ENCODE measurements at places on chromosomes 5 and 9.

- DNase-seq: no peak
Observed at GRCh38 chr9:70229026-70229425, 29.8 kb upstream of the SMC5 start.

GRCh38 chr9:123561046-123561445 is 205.0 kb downstream of the CRB2 start:
- DNase-seq: no peak

DNA sequence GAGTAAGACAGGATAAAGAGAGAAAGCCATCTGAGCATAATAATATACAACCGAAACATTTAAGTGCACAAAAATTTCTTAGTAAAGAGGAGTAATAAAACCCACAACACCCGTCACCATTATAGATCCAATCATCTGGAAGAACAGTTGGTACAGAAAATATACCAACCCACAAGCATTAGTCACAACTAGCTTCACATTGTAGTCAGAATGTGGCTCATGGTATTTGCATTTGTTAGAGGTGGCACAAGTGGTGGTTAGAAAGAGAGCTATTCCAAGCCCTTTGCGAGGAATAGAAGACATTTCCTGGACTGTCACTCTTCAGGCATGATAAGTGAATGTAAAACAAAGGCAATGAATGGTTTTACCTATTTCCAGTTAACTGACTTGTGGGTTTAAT is 677.5 kb upstream of the ST8SIA4 start:
- no peak for DNase-seq

DNA sequence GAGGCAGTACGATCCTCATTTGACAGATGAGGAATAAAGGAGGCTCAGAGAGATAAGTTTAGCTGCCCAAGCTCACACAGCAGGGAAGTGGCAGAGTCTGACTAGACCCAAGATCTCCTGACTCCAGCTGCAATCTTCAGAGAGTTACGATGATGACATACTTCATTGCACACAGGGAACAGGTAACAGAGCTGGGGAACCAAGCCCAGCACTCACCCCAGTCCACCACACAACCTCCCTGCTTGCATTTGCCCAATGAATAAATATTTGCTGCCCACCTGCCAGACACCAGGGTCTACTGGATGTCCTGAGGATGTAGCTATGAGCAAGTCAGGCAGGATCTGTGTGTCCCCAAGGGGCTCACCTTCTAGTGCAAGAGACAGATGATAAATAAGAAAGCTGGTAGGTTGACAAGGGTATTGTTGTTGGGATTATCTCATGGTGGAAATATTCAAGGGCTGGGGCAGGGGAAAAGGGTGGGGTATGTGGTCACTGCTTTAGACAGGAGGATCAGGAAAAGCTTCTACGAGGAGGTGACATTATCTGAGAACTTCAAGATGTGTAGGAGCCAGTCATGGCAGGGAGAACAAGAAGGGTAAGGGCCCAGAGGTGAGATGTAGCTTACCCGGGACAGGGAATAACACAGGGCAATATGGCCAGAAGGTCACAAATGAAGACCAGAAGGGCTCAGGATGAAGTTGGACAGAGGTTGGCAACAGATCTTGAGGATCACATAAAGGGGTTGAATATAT is 28.6 kb upstream of the CPEB4 start:
- DNase-seq: no peak

GRCh38 chr5:139543423-139543991 is 17.6 kb upstream of the UBE2D2 start:
- peak; percentile 33 for DNase-seq

DNA sequence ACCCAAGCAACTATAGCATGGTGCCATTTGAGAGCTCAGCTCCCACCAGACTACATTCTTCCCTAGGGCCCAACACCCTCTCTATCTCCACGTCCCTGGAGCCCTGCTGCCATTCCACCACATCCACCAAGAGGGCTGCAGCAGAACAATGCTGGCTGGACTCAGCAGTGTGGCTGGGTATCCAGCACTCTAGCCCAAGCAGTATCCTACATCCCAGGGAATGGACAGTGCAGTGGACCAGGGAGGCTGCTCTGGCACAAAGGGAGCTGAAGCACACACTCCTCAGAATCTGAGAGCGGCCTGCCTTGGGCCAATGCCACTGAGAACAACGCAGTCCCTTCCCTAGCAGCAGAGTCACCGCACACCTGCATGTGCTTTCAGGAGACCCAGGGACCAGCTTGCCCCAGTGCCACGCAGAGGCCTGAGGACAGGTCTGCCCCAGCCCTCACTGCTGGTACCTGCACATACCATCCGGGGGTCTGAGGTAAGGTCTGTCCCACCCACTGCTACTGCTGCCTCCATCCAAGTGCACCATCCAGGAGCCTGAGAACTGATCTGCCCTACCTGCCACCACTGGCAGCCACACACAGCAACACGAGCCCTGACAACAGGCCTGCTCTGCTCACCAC is 95.9 kb downstream of the ZDHHC21 start:
- DNase-seq: no peak

GRCh38 chr5:132008961-132009680 is 2.3 kb downstream of the ACSL6 start:
- DNase-seq: no peak

DNA sequence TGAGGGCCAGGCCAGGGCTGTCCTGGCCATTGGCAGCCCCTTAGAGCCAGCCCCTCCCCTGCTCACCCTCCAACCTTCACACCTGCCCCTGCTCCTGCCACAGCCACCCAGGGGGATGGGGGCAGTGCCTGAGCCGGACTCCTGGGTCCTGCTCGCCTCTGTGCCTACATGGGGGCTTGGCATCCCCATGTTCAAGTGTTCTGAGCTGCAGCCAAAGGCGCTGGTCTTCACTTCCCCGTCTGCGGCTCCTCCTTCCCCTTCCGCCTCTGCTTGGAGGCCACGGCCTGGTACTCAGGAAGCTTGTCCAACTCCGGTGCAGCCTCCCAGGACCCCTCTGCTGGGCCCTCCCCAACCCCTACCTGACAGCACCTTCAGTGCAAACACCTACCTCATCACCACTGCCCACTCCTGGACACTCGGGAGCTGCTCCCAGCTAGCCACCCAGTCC is 2.3 kb upstream of the DNLZ start:
- no peak for DNase-seq

DNA sequence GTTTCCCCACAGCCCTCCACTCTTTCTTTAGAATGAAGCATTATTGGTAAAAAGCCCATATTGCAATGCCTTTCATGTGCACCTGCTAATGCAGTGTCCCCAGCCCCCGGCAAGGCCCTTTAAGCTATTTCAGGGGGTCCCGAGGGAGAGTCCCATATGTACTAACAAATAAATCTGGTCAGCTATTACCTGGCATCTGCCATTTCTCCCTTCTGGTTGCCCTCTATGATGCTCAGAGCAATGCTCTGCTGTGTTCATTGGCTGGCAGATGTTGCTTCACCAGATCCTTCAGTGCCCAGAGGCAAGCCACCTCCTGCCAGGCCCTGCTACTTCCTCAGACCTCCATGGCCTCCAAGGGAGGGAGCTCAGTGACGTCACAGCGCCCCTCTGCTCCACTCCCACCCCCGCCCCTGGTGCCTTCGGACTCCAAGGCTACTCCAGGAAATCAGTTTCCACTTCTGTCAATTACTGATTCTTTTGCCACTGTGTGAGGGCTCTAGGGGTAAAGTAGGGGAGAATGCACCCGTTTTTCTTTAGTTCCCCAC is 201.1 kb upstream of the GLRA1 start:
- no peak for DNase-seq

- no peak for DNase-seq
Observed at GRCh38 chr5:61673007-61673735, 341.1 kb downstream of the ZSWIM6 start.

DNA sequence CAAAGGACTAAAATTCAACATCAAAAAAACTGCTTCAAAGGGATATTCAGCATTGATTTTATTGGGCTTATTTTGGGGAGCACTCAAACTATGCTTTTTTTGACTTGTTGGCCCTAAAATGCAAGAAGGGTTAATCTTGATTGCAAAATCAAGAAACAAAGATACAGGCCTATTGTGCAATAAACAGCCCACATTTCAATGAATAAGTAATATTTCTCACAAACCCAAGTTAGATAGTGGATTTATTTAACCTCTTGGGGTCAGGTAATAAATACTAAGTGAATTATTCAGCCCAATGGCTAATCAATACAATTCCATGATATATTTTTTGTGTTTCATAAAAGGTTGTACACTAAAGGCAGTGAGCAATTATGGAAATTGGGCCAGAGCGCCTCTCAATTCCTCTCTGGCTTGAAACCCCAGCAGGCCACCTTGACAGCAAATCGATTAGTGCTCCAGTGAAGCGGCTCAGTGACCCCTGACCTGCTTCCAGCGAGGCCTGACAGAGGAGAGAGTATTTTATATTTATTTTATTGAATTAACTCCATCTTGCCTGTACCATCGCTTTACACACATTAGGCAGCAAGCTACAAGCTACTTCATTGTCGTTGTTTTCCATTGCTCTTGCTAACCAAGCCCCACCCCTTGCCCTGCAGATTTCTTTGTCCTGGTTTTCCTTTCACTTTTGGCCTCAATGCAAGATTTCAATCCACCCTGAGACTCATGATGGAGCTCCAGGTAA is 65.5 kb downstream of the EBF1 start:
- no peak for DNase-seq

DNA sequence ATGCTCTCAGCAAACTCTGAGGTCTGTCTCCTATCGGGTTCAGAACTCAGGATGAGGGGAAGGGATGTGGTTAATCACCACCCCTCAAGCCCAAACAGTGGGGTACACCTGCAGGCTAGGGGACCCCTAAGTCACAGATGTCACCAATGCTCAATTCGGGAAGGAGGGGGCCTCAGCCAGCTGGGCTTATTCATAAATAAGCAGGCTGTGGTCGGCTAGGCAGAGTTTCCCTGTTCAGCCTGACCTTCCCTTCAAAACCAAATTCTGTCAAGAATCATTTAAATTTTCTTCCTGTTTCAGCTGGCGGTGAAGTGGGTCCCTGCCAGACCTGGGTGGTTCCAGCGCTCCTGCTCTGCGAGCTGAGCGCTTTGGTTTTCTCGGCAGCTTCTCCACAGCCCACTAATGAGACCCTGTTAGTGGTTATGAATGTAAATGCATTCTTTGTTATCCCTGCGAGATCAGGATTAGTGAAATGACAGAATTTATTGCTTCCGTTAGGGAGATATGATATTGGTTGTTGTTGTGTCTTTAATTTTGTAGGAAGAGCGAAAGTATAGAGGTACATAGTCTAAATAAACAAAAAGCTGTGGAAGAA is 68.3 kb downstream of the AK8 start:
- DNase-seq: no peak

DNA sequence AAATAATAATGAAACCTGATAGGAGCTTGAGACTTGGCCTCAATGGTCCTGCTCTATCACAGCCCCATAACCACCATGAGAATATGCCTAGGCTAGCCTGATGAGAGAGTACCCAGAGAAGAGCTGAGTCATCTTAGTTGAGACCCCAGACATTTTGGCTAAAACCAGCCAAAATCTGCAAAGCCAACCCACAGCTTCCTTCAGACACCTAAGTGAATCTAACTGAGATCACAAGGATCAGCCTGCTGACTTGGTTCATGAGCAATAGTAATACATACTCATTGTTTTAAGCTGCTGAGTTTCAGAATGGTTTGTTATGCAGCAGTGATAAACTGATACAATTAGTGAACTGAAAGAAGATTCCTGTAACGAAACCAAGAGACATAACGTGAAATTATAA is 473.7 kb upstream of the PTGER4 start:
- no peak for DNase-seq

DNA sequence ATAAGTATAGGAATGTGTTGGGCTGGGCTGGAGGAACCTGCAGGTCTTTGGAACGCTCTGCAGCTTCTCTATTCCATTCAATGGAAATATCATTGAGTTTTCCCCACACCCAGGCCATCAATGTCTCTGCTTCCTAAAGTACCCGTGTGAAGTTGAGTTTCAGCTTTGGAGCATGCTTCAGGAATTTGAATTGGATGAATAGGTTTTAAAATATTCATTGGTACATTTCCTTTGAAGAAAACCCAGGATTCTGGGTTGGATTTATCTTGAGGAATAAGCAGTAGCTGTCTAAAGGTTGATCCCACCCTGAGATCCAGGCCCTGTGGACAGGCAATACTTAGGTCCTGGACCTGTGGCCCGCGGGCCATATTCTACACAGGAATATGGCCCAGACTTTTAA is 37.3 kb downstream of the INSYN2B start:
- no peak for DNase-seq

DNA sequence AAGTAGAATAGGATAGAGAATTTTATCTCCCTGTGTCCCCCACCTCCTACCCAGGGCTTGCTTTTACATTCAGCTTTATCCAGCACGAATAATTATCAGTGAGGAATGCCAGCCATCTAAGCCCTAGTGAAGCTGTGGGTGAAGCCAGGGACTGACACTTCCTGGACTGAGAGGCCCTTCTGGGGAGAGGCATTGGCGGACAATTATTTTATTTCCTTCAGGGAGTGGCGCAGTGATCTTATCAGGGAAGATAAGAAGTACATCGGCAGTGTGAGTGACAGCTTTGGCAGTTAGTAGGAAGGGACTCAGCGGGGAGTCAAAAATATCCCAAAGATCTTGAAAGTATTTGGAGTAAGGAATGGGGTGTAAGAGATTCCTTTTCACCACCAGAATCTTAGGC is 34.9 kb upstream of the RPS23 start:
- no peak for DNase-seq

GRCh38 chr9:115653171-115653606 is 500.4 kb upstream of the PAPPA start:
- no peak for DNase-seq
